NCI-H524 (cell line): ENCODE measurements at places on chromosomes 4 and X.

GRCh38 chrX:39605183-39605582 lies 492.6 kb downstream of the BCOR start:
- DNase-seq: no peak

GRCh38 chr4:1246111-1246881 lies 2.6 kb downstream of the CTBP1 start:
- DNase-seq: no peak

- DNase-seq: no peak
Measured at GRCh38 chr4:23061431-23061830, 368.7 kb downstream of the GBA3 start.

DNA sequence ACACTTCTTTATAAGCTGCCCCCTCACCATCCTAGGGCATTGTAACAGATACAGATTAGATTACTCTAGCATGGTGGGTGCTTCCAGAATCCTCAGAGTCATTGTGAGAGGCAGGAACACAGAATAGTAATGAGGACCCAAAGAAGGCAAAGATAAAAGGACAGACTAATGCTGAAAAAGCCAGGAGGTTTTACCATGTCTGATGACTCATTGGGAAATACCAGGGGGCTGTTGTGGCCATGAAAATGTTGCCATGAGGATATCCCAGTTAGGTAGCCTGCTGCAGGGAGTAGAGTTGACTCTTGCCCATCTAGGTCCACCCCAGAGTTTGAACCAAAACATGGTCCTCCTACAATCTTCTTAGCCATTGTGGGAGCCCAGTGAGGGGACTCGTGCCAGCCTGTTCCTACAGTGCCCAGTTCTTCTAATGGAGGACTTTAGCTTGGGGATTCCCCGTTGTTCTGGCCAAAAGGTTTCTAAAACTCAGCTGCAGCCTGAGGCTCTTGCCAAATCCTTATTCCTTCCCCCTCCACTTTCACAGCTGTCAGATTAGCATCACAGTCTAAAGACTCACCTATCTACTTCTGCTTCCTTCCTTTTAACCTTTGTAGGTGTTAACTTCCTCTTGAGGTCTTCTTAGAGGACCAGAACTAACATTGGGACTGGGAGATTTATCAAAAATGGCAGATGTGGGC lies 586.0 kb upstream of the AADAT start:
- DNase-seq: no peak

DNA sequence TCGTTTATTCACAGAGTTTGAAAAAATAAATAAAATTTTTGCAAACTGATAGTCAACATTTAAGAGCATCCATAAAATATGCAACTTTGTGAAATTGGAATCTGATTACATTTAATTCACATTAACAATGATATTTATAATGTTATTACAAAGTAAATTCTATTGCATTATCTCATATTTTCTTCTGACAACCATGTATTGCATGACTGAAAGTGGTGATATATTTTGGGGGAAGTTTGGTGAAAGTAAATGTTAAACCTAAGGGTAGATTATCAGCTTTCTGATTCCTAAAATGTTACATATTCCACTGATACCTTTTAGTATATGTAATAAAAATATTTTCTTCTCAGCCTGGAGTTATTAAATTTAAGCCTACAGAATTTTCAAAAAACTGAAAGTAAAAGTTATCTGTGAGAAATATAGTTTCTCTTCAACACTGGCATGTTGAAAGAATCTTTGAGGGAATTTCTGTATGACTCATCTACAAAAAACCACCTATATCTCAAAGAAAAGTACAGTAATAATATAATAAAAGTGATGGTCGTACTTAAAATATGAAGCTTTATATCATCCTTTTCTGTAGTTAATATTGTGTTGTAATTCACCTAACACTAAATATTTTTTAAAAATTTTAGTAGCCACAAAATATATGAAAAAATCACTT lies 1179.6 kb upstream of the PCDH7 start:
- no peak for DNase-seq
